Osteoblast (primary cell): ENCODE measurements at places on chromosomes 16 and 17. TPM values are rescaled to one million over a fixed set of nuclear protein-coding genes. Genes with fewer than 3 reads are reported as not detected.
A peak's percentile ranks its signal among the peaks of the same experiment; 100 is the strongest.

- H3K4me1 ChIP-seq: no peaks in the 10 kb centered on the region
- H3K36me3 ChIP-seq: no peaks in the 10 kb centered on the region
- DNase-seq: no peak
- H3K4me3 ChIP-seq: no peak overlapping the region
Measured at GRCh38 chr17:34703533-34703932, 124.2 kb downstream of the TMEM132E start.

DNA sequence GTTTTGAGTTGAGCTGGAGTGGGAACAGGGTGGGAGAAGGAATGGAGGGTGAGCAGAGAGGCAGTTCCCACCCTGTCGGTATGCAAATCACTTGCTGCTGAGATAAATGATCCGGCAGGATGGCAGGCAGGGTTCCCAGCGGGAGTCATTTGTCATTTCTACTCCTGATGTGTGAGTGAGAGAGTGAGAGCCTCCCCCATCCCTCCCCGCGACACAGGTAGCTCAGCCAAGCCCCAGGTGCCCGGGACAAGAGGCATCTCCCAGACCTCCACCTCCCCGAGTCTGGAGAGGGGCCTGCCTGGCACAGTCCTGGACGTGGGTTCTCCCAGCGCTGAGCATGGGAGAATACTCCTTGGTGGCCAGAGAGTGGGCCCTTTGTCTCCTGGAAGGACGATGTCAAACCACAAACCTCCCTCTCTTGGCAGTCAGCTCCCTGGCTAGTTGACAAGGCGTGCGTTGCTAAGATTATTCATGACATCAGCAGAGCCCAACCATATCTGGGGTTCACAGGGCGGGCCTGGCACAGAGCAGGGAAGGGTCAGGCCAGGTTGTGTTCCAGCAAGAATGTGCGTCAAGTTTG is 33.7 kb upstream of the TNRC6C start:
- peak; percentile 90 for DNase-seq
- H3K4me1 ChIP-seq: no peaks in the 10 kb centered on the region
- no peak overlapping the region for H3K4me3 ChIP-seq
- no peaks in the 10 kb centered on the region for H3K36me3 ChIP-seq

- no peaks in the 10 kb centered on the region for H3K4me1 ChIP-seq
- no peaks in the 10 kb centered on the region for H3K36me3 ChIP-seq
- H3K27ac ChIP-seq: no peak overlapping the region
- H3K4me3 ChIP-seq: no peak overlapping the region
- DNase-seq: no peak
Measured at GRCh38 chr16:51143196-51143977, 7.7 kb downstream of the SALL1 start.

TMEM235 gene
- not detected in 2 replicates for total RNA-seq

NGFR gene
- under 0.01 and 0.29 TPM in 2 replicates for total RNA-seq
